NCI-H2029 treated with DMSO at 0.1 percent for 48 hours (cell line): ENCODE measurements at places on chromosomes 12 and 14.

DNA sequence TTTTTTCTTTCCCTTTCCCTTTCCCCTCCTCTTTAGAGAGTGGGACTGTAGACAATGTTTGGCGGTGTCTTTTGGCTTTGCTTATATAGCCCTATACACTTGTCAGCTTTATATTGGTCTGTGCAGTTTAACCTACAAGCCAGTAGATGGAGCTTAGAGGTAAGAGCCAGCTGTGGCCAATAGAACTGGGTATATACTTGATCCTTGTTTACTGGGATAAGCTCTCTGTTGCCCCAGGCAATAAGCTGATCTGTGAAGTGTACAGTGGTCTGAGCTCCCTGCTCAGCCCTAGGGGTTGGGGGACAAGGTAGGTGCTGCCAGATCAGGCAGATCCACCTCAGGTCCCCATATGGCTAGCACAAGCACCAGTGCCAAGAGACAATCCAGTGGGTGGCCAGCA is 434.1 kb downstream of the NOVA1 start:
- DNase-seq: peak; percentile 62

- no peak for DNase-seq
Observed at GRCh38 chr12:46751173-46751572, 74.6 kb downstream of the SLC38A4 start.

DNA sequence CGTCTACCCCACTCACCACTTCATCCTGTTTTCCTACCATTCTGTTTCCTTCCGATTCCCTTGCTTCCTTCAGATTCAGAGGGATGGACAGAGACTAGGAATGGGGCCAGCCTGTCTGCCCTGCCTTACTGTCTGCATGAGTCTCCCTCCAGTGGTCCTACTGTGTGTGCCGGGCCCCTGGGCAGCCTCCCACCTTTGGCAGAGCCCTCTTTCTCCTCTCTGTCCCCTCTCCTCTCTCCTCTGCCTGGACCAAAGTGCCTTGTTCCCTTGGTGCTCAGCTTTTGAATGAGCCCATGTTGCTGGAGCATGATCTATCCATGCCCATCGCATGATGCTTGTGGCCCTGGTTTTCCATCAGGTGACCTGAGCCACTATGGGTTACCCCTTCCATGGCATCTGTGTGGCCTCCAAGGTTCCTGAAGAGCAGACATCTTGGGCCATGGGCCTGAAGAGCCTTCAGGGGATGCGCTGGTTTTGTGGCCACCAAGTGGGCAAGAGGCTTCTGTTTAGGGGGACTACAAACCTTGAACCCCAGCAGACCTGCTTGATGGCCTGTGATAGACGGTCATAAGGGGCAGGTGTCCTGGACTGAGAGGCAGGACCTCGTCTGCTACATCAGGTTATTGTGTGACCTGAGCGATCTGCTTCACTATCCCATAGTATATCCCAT is 54.2 kb upstream of the BCL11B start:
- DNase-seq: no peak

- no peak for DNase-seq
Observed at GRCh38 chr14:30791522-30792351, 82.6 kb upstream of the COCH start.

- DNase-seq: no peak
Observed at GRCh38 chr14:97723351-97723750, 926.2 kb downstream of the VRK1 start.

- peak; percentile 4 for DNase-seq
Observed at GRCh38 chr12:100404769-100405407, 48.0 kb downstream of the SLC17A8 start.

- peak; percentile 96 for DNase-seq
Observed at GRCh38 chr14:35347323-35348043, 55.3 kb downstream of the PSMA6 start.

DNA sequence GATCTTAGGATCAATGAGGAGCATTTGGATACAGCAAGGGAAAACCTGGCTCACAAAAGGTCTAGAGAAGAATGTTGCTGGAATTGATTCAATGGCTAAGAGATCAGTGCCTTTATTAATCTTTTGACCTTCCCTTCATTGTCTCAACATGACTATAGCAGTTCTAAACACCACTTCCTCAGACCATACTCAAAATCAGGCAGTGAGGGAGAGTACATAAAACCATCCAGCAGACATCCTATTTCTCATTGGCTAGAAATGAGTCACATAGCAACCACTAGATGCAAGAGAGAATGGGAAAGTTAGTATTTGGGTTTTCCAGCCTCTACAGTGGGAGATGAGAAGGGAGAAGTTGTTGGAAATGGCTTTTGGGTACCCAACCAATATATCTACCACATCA is 151.4 kb upstream of the NUDT4 start:
- DNase-seq: no peak

DNA sequence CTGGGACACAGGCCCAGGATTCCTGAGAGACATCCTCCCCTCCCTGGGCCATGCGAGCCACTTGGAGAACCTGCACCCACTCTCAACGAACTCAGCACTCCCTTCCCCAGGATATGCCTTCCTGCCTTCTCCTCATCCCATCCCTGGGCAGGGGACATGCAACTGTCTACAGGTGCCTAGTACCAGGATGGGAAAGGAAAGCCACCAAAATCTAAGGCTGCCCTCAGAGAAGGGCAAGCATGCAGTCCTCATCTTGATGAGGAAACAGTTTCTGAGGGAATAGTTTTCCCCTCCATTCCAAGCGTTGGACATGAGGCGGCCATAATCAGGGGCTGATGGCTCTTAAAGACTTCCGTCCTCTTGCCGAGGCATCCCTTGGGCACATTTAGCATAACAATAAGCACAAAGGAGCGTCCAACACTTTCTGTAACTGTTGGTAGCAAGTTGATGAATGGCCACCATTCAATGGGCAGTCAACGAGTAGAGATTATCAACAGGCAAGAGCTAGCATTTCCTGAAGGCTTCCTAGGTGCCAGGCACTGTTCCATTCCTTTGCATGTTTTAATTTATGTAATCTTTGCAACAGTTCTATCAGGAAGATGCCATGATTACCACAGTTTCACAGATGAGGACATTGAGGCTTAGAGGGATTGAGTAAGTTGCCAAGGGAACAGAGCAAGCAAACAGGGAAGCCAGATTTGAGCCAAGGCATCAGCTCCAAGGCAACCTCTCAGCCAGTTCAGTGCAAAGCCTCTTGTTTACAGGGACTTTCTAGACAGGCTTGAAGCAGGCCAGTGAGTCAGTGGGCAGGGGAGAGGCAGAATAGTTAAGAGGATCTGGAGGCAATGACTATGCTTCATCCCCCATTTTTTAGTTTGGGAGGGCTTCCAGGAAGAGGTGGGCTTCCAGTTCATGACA is 105.1 kb downstream of the SINHCAF start:
- DNase-seq: no peak

- DNase-seq: no peak
Observed at GRCh38 chr14:100236881-100237280, 2.1 kb upstream of the YY1 start.

- no peak for DNase-seq
Observed at GRCh38 chr12:27901959-27902358, 70.6 kb downstream of the PTHLH start.

- no peak for DNase-seq
Observed at GRCh38 chr14:80260645-80261044, 49.3 kb upstream of the DIO2 start.

GRCh38 chr14:85416771-85417170 is 113.2 kb upstream of the FLRT2 start:
- DNase-seq: no peak

GRCh38 chr12:7959701-7960121 is 23.7 kb upstream of the SLC2A3 start:
- no peak for DNase-seq

DNA sequence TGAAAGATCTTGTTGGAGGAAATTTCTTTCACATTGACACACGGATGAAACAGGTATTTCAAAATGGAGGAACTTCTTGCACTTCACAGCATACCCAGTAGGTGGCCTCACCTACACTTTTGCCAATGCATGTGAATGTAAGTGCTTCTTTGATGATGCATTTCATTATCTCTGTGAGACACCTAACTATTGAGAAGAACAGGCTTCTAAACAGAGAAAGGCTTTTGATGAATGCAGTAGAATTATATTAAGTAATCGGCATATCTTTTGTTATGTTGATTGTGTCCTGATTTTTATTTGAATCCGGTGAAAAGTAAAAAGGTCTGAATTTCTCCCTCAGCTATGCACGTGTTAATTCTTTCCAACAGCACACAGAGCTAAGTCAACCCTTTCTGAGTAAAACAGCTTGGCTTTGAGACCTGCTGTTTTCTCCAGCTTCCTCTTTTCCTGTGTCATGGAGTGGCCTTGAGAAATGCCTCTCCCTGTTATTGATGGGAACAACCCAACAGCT is 399.0 kb downstream of the NAV3 start:
- DNase-seq: peak; percentile 30

- DNase-seq: no peak
Observed at GRCh38 chr14:76456200-76456599, 80.3 kb downstream of the ESRRB start.

DNA sequence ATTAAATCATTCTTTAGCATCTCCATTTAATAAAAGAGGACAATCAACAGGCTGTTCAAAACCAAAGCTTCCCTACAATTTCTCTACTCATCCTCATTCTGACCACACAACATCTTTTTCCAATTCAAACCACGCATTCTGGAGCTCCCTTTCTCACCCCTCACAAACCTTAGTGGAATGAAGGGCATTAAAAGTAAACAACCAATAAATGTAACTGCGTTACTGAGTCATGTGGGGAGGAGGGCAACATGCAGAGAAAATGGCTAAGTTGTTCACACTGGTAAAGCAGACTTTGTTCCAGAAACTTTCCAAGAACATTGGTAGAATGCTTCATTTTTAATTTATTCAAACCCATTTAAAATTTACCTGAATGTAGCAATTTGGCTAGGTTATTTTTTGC is 19.6 kb downstream of the SOX5 start:
- DNase-seq: no peak

GRCh38 chr12:68109001-68109400 is 50.5 kb downstream of the IFNG start:
- DNase-seq: no peak

- DNase-seq: no peak
Observed at GRCh38 chr12:72272731-72273498, 745 bp downstream of the TRHDE start.

DNA sequence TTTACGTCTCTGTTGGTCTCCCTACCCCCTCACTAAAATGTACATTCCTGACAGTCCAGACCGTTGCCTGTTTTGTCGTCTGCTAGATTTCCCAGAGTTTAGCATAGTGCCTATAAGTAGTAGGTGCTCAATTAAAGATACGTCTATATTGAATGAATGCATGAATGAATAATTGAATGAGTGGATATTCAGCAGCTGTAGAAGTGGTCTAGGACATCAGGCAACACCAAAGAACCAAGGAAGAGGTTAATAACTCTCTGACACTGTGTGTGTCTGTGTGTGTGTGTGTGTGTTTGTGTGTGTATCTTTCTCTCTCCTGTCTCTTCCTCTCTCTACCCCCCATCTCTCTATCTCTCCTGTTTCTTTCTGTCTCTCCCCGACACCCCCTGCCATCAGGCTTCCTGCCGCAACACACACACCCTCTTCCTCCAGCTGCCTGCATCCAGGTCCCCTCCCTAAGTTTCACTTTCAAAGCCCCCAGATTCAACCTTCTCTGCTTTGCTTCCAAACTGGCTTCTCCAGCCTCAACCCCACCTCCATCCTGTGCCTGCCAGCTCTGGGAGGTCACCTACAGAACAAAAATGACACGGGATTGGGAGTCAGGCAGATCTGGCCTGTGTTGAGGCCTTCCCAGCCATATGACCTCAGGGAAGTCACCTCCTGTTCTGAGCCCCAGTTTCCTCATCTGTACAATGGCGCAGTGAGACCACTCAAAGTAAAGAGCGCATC is 119.9 kb upstream of the NCOR2 start:
- no peak for DNase-seq

- no peak for DNase-seq
Observed at GRCh38 chr14:90168425-90169105, 87.8 kb upstream of the PSMC1 start.

DNA sequence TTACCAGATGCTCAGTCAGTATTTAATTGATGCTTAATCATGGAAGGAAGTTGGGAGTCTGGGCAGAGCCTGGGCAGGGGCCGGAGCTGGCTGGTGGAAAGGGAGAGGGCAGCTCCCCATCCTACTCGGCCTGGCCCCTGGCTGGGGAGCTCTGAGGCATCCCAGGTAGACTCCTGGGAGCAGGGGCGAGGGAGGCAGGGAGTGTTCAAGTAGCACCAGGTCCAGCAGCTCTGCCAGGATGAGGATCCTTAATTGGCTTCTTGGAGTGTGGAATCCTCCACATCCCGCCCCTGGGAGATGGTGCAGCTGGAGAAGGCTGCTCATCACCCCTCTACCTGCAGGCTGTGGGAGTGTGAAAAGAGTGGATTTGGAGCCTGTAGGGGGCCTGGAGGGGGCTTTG is 30.9 kb downstream of the SYNDIG1L start:
- no peak for DNase-seq

DNA sequence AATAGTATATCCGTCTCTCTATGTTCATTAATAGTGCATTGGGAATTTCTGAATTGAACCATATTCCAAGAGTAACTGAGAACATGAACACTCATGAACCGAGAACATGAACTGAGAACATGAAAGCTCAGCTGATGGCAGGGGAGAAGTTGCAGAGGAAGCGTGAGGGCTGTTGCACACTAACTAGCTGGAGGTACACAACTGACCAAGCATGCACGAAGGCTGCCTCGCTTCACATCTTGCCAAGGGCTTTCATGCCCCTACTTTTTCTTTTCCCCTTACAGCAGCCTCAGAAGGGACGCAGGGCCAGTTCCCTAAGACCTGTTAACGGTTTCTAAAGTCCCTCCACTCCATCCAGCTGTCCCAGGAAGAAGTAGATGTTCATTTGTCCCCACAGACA is 4.3 kb downstream of the RNASE1 start:
- DNase-seq: no peak

DNA sequence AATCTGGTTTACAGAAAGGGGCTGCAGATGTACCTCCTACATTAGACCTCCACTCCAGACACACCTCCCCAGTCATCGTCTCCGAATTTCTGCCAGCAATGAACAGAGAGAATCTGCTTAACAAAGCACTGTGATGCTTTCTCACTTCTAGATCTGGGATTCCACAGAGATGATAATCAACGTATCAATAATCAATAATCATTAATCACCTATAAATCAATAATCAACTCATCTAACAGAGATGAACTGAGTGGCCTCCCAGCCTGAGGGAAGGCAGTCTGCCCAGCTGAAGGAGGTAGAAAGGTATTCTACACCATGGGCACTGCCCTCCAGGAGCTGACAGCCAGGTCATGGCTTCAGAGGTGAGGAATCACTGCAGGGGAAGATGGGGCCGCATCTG is 183.2 kb downstream of the TMEM132D start:
- no peak for DNase-seq

- no peak for DNase-seq
Observed at GRCh38 chr12:24034160-24034559, 84.7 kb upstream of the SOX5 start.

DNA sequence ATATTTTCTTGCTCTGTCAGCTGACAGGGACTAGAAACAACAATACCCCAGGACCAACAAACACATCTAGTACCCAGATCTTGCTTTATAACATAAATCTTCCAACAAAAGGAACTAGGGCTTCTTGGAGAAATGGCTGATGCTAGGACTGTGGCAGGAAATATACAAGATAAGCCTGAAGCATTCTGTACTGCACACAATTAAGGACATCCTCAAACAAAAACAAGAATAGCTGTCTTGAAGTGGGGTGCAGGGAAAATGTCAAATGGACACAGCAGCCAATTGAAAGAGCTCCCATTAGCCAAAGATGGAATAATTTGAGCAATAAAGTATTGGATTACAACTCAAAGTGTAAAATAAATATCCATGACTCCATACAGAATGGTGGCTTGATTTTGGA is 50.0 kb downstream of the LGMN start:
- DNase-seq: no peak
